ENCODE measurements at places on chromosomes 1 and 21. TPM values are rescaled to one million over a fixed set of nuclear protein-coding genes. Genes with fewer than 3 reads are reported as not detected.

DNA sequence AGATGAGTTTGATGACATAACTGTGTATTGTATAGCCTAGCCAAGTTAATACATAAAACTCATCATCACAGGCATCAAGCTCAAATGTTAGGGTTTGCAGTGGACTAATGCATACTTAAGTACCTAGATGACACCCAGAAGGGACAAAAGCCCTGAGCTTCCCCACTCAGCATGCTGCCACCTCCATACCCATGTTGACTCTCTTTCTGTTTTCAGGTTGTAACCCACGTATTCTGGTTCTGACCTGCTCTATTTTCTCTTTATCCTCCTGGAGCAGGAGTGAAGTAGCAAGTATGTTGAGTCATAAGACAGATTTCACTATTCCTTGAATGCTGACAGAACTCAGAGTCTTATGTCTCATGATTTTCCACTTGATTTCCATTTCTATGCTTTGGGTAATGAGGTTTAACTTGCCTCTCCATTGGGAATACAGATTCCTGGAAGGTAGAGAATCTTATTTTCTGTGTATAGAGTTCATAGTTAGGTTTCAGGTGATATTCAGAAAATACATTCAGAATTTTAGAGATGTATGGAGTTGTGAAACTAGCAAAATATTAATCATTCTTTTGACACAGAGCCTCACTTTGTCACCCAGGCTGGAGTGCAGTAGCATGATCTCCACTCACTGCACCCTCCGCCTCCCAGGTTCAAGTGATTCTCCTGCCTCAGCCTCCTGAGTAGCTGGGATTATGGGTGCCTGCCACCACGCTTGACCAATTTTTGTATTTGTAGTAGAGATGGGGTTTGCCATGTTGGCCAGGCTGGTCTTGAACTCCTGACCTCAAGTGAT lies 122.5 kb upstream of the KCNJ15 start:
- DNase-seq, result no peak

SLC44A5 gene
- polyA plus RNA-seq, result 13.4 TPM

DNA sequence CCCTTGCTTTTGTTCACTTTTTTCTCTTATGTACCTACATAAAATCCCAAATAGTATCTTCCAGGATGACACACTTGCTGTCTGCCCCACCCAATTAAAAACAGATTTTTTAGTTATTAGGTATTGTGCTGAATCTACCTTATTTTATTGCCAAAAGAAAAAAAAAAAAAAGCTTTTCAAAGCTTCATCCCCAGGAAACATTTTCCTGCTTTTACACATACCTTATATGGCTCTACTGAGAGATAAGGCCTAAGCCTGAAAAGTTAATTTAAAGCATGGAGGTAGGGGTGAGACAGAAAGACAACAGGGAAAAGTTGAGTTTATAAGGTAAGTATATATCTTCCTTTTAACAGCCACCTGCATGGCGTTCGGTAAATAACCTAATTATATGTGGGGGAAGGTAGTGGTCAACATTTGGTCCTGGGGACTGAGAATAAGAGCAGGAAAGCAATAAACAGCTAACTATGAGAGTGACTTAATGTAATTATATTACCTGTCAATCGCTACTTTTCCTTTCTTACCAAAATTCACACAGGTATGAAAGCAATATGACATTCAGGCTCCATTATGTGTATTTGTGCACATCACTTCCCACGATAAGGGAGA lies 54.6 kb upstream of the BOLA1 start:
- no peak for DNase-seq

ASTN1 gene
- 1.5 TPM for polyA plus RNA-seq

DNA sequence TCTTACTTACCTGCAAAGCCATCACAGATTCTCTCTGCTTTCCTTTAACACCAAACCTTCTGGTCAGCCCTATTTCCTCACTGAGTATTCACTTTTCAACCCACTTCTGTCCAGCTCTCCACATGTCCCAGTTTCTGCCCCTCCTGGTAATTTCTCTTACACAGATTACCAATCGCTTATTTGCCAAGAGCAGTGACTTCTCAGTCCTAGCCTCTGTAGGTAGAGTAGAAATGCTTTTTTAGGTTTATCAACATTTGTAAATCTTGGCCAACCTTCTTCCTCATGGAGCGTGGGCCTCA lies 33.6 kb upstream of the LRRC8C start:
- no peak for DNase-seq

GRCh38 chr21:26982767-26983166 lies 15.9 kb upstream of the ADAMTS5 start:
- DNase-seq, result no peak

GRCh38 chr1:184630679-184631060 lies 124.0 kb downstream of the EDEM3 start:
- DNase-seq, result no peak

DNA sequence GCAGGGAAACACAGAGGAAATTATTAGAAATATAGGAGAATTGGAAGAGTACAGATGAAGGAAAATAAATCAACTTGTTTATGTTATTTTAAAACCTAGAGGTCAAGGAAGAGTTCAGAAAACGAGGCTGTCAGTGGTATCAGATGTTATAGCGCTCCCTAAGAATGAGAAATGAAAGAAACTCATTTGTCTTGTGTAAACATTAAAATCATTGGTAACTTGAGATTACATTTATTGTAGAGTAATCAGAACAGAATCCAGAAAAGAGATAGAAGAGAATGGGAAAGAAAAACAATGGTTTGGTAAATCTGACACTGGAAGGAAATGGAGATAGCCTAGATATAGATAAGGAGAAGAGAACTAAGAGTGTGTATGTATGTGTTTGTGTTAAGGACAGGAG lies 106.4 kb downstream of the ATF6 start:
- no peak for DNase-seq

- no peak for DNase-seq
Measured at GRCh38 chr1:206897175-206897574, at the start of gene IL24. Gene IL24 (plus strand): TSS chr1:206897443. CDS start chr1:206897833, 390 bp downstream.

SH3D21 gene
- polyA plus RNA-seq, result 30.3 TPM

DNA sequence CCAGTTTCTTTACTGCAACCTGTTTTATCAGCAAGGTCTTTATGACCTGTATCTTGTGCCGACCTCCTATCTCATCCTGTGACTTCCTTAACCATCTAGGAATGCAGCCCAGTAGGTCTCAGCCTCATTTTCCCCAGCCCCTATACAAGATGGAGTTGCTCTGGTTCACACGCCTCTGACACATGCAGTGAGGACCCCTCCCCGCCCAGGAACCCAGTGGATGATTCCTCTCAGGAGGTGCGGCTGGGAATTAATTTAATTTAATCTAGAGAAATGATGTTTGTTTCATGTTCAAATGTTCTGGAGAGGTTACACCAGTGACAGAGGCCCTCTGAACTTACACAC lies 39.0 kb upstream of the LBR start:
- DNase-seq, result no peak

- no peak for DNase-seq
Measured at GRCh38 chr21:45801129-45801964, 157.8 kb downstream of the PCBP3 start.

CHD1L gene
- 41.4 TPM for polyA plus RNA-seq

DNA sequence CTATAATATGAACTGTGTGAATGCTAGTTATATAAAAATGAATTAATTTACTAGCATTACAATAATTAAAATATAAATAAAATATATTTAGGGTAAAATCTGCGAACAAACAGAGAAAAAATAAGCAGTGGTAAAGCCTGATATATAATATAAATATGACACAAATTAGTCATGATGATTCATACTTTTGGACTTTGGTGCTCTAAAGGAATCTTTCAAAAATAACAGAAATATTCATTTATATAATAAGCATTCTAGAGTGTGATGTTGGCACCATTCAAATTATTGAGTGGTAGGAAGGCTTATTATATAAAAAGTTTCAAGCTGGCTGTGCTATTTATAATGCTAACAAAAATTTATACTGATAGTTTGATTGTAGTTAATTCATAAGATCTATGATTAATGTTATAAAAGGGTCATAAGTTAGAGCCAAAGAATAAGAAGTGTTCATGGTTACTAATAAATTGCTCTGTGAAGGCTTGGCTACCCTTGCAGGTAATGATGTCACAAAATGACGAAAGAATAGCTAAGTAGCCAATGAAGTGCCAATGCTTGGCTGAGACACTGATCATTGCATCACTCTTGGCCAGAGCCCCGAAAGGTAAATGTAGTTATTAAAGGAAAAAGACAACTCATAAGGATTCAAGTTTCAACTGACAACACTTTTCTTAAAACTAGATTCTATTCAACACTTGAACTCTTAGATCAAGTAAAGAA lies 108.7 kb downstream of the USH2A start:
- DNase-seq, result no peak

PATJ gene
- 36.4 TPM for polyA plus RNA-seq

DNA sequence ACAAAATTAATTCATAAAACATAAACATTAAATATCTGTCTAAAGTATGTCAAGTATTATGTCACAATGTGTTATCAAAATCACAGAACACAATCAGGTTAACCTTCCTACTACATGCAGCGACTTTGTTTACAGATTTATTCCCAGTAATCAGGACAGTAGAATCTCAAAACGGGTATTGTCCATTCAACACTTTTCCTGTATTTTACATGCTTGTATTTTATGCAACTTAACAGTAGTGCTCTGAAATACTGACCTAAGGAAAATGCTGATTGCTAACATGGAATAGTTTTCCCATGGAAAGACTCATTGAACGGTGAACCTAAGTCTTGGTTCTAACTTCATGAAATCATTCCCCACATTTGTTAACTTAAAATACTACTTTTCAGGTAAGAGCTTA lies 2.3 kb downstream of the SERBP1 start:
- DNase-seq, result no peak

- no peak for DNase-seq
Measured at GRCh38 chr1:202579806-202580205, 130.4 kb downstream of the SYT2 start.

- DNase-seq, result no peak
Measured at GRCh38 chr1:47482786-47483185, 44.9 kb downstream of the FOXD2 start.

GRCh38 chr1:203524824-203525223 lies 30.9 kb downstream of the OPTC start:
- DNase-seq, result no peak

THEM4 gene
- 22.5 TPM for polyA plus RNA-seq

DNA sequence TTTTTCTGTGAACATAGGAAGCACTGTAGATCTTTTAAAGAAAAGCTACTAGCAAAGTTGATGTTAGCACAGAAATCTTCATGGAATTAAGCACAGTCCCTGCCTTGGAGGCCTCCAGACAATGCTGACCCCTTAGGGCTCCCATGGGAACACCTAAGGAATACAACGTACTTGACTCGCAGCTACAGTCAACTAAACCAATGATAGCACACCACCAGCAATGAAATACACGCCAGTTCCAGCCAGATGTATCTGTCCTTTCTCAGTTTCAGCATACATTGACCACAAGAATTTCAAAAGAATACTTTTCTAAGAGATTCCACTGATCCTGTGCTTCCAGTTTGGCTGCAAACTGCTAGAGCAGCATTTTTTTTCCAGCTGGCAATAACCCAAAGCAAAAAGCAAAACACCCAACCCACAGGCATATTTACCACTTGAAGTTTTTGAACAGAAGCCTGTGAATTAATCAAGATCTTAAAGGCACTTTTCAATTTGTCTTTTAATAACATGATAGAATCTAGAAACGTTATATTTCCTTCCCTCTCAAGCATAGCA lies 42.8 kb upstream of the KRTAP11-1 start:
- peak; percentile 4 for DNase-seq

IPO13 gene
- 43.5 TPM for polyA plus RNA-seq

MFAP2 gene
- polyA plus RNA-seq, result 226 TPM

DNA sequence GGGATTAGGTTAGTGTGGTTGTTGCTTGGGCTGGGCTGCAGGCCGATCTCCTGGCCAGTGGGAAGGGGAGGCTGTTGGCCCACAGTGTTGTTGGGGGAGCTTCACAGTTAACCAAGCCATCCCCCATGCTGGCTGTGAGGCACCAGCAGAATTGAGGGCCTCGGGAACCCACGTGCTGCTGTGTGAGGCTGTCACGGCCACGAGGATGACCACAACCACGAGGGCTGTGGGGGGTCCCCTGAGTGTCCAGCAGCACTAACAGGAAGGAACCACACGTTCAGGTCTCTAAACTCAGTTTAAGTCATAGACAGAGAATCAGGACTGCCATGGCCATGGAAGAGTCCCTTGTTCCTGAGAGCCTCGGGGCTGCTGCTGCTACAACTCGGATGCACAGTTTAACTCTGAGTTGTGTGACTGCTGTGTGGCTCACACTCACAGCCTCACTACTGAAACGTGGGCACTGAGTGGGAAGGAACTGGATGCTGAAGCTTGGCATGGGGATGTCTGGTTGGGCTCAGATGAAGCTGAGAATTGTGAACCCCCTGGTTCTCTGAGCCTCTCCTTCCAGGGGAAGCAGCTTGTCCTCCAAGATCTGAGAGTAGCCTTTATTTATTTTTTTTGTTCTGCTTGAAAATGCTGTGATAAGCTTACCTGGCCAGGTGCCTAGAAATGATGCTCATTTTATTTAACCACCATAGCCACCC lies 4.8 kb upstream of the MMEL1 start:
- DNase-seq, result no peak

DUSP12 gene
- polyA plus RNA-seq, result 47.9 TPM

DNA sequence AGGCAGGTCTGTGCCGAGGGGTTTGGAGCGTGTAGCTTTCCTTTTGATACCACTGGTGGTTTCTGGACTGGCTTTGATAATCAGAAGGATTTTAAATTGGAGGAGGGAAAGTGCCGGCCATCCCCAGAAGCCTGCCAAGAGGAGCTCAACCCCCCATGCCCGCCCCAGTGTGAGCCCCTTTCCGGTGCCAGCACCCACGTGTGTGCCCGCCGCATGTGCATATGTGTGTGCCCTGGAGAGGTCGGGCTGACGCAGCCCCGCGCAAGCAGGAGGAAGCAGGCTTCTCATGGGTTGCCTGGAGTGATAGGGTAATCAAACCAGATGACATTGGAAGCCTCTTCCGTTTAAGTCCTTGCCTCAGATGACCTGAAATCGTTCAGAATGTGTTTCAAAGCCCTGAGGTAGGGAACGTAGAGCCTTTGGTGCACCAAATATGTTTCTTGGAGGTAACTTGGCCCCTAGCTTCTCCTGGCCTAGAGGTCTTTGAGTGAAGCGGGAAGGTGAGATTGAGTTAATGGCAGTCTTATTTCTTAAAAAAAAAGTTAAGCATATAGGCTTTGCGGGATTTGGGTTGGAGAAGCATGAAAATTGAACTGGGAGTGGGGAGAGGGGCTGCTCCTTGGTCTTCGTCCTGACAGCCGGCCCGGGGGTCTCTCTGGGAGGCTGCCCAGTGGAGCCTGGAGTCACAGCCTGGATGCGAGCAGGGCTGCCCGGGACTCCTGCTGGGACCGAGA lies 34.1 kb upstream of the ARHGEF16 start:
- DNase-seq, result no peak

TFAP2E gene
- polyA plus RNA-seq, result 1.0 TPM

DNA sequence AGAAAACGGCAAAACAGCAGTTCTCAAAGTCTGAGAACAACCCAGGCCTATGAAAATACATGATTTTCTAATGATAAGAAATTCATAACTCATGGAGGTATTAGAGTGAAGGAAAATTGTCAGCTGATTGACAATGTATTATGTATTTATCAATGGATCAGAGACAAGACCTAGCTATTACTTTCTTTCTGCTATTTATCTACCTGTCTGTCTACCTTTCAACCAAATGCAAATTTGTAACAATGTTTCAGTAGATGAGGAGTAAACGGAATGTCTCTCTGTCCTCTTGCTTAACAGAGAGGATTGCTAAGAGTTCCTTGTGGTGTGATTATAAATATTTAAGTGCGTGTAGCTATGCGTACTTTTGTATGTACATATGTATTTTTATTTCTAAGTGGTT lies 568.7 kb upstream of the RGS18 start:
- no peak for DNase-seq
